ENCODE measurements at places on chromosomes 16 and 17. TPM values are rescaled to one million over a fixed set of nuclear protein-coding genes. Genes with fewer than 3 reads are reported as not detected.

The KCNAB3 gene
- 0.32 TPM for total RNA-seq

The ADAM11 gene
- total RNA-seq = 0.40 TPM

DNA sequence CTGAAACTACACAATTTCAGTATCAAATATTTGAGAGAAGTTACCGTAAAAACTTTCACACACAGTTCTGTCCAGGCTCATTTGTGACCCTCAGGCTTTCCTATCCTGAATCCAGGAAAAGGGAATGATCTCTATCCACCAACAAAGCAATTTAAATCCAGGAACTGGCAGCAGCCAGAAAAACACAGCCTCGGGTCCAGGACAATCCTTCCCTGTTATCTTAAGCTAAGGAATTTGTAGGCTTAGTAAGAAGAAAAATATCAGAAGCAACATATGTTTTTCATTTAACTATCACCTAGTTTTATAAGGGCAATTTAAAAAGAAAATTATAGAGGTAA lies 47.1 kb downstream of the TEX2 start:
- no peak for DNase-seq

GRCh38 chr16:74575807-74576643 lies 30.9 kb downstream of the GLG1 start:
- no peak for DNase-seq

DNA sequence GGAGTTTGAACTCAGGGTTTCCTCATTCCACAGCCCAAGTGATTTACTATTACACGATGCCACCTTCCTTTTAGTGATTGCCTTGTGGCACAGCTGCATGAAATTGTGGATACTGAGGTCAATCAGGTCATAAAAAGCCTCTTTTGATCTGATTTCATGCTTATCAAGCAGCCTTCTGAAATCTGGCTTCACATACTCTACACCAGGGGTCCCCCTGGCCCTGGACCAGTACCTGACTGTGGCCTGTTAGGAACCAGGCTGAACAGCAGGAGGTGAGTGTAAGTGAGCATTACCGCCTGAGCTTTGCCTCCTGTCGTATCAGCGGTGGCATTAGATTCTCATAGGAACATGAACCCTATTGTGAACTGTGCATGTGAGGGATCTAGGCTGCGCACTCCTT lies 13.8 kb downstream of the SLFN5 start:
- DNase-seq = no peak

GRCh38 chr17:20925091-20925490 lies 117.7 kb downstream of the USP22 start:
- no peak for DNase-seq

- no peak for DNase-seq
Observed at GRCh38 chr17:72354071-72354470, 233.3 kb downstream of the SOX9 start.

GRCh38 chr17:14513835-14514234 lies 213.0 kb downstream of the HS3ST3B1 start:
- no peak for DNase-seq

Data from LHCN-M2 (cell line).